Parietal lobe (tissue), 2 donors: ENCODE measurements at places on chromosomes 13 and 19. TPM values are rescaled to one million over a fixed set of nuclear protein-coding genes. Genes with fewer than 3 reads are reported as not detected.

The ELAVL3 gene
- total RNA-seq = 198 TPM

The TMC4 gene
- total RNA-seq = 1.3 TPM

The SKA3 gene
- total RNA-seq = 11.9 TPM

The CBLC gene
- total RNA-seq = not detected

The PSG2 gene
- not detected for total RNA-seq

The CGB1 gene
- not detected for total RNA-seq

The COX7A1 gene
- total RNA-seq = 1.3 TPM

The KCNN1 gene
- total RNA-seq = 37.6 TPM

The CGB8 gene
- not detected for total RNA-seq
